ENCODE measurements at places on chromosomes 5 and 9.

DNA sequence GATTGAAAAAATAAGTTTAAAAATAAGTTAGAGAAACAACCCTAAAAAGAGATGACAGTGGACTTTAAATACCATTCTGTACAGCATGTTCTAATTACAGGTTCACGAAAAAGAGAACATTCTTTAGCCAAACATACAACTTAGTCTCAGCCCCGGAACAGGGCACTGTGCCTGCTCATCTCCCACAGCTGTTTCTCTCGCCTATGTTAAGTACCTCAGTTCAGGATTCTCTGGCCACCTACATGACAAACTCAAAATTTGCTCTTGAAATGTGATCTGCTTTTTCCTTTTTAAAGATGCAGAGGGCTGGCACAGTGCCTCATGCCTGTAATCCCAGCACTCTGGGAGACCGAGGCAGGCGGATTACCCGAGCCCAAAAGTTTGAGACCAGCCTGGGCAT is 52.3 kb downstream of the MYO10 start:
- no peak for DNase-seq

GRCh38 chr9:15189481-15189880 is 117.5 kb downstream of the TTC39B start:
- no peak for DNase-seq

DNA sequence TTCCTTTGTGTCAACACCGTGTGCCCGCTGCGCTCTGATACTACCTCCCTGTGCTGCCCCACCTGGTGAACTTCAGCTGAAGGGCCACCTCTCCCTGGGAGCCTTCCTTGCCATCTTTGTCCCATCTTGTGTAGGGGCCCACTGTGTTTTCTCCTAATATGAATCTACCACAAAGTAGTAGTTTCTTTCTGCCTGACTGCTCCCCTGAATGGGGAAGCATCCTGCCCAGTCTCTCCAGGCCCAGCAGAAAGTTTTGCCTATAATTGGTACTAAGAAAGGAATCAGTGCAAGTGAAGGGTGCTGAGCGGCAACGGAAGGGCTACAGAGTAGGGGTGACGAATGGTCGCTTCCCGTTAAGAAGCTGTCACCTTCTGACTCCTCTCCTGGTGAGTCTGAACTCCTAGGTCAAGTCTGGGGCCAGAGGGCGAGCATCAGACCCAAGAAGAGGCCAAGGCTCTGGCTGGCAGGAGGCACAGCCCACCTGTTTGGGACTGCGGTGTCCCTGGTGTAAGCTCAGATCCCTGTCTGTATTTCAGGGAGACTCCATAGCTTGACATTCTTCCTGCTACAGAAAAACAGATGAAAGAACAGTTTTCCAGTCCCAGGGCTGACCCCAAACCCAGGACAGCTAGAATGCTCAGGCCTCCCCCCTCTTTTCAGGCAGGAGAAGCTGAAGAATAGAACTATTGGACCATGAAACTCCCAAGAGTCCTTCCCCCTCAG is 24.1 kb downstream of the WWC1 start:
- no peak for DNase-seq

DNA sequence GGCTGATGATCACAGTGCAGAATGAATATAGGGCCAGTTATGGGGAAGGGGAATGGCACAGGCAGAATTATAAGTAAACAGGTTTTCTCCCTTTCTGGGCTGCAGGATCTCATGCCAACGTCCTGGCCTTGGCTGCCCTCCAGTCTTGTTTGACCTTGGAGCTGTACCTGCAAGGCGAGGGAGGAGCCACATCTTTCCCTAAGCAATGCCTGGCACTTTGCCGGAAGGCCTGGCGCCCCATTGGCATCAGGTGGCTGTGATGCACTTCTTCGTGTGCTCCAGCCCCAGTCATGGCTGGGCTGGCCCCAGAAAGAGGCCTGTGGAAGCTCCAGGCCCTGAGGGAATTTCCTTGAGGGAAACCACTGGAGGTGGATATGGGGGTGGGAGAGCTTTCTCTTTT is 16.7 kb upstream of the IQGAP2 start:
- DNase-seq: no peak

GRCh38 chr5:141649056-141649688 is 2.0 kb downstream of the FCHSD1 start:
- DNase-seq: no peak

GRCh38 chr5:6749026-6749716 is 35.9 kb downstream of the TENT4A start:
- DNase-seq: no peak

DNA sequence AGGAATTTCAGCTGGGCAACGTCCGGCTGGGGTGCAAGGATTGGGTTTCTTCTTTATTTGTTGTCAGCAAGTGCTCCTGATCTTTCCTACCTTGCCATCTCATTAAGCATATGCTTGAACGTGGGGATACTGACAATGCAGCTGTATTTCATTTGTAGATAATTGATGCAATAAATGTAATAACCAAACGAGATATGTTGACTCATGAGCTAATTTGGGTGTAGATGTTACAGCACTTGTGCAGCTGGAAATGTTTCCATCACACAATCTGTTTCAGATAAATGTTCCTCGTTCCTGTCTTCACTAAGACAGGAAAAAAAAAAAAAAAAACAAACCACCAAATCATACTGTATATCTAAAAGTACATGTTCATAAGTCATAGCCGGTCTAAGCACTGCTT is 123.8 kb downstream of the DMRT2 start:
- DNase-seq: no peak

GRCh38 chr9:127368852-127369402 is 28.0 kb upstream of the SLC2A8 start:
- no peak for DNase-seq

GRCh38 chr5:149088686-149089085 is 25.8 kb upstream of the SH3TC2 start:
- no peak for DNase-seq

DNA sequence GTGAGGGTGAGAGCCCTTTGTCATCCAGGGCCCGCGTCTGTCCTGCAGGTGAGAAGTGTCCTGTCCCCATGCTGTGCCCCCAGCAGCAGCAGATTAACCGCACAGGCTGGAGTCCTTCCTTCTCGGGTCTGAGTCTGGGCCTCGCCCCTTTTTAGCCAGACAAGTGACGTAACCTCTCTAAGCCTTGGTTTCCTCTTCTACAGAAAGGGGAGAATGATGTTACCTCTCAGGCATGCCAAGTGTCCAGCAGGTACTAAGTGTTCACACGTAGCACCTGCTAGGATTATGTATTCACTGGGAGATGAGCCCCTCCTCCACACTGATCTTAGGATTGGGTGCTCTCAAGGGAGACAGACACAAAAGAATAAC is 6.9 kb downstream of the NEURL1B start:
- DNase-seq: no peak

- no peak for DNase-seq
Observed at GRCh38 chr5:110179321-110179720, 489.6 kb downstream of the MAN2A1 start.

DNA sequence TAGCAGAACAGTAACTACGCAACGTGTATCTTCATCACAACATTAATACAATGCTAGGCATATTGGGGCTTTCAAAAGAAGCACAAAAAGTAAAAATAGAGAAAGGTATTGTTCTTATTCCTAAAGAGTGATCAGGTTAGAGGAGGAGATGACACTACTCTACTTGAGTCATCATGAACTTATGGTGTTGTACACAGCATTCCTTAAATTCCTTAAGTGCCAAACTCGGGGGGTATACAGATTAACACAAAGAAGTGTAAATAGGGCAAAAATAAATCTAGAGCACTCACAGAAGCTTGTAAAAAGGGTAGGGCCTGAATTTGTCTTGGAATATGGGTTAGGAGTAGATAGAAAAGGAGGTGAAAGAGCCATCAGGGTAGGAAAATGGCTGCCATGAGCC is 308.0 kb upstream of the DAP start:
- no peak for DNase-seq

- DNase-seq: no peak
Observed at GRCh38 chr5:168308976-168309598, 17.6 kb downstream of the WWC1 start.

- DNase-seq: no peak
Observed at GRCh38 chr5:34488984-34489383, 167.1 kb upstream of the RAI14 start.

GRCh38 chr9:31248156-31248555 is 1136.3 kb upstream of the ACO1 start:
- DNase-seq: no peak

- DNase-seq: no peak
Observed at GRCh38 chr9:3887221-3887653, 361.4 kb upstream of the RFX3 start.

- DNase-seq: no peak
Observed at GRCh38 chr5:144121577-144121976, 48.9 kb downstream of the YIPF5 start.

GRCh38 chr5:33888587-33888986 is 3.2 kb downstream of the ADAMTS12 start:
- DNase-seq: no peak

DNA sequence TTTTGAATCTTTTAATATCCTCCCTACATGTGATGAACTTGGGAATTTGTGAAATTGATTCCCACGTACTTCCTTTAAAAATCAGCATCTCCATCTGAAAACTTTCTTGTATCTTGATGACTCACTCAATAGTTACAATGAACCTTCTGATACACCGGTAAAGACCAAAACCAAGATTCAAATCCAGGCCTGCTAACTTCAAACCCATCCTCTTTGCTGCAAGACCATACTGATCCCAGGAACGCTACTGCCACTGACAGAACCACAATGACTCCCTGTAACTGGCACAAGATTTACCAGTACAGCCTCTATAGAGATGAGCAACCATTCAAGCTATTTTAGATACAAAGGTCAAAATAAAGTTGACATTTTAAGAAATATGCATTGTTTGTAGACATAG is 332.9 kb downstream of the DNAH5 start:
- DNase-seq: no peak

DNA sequence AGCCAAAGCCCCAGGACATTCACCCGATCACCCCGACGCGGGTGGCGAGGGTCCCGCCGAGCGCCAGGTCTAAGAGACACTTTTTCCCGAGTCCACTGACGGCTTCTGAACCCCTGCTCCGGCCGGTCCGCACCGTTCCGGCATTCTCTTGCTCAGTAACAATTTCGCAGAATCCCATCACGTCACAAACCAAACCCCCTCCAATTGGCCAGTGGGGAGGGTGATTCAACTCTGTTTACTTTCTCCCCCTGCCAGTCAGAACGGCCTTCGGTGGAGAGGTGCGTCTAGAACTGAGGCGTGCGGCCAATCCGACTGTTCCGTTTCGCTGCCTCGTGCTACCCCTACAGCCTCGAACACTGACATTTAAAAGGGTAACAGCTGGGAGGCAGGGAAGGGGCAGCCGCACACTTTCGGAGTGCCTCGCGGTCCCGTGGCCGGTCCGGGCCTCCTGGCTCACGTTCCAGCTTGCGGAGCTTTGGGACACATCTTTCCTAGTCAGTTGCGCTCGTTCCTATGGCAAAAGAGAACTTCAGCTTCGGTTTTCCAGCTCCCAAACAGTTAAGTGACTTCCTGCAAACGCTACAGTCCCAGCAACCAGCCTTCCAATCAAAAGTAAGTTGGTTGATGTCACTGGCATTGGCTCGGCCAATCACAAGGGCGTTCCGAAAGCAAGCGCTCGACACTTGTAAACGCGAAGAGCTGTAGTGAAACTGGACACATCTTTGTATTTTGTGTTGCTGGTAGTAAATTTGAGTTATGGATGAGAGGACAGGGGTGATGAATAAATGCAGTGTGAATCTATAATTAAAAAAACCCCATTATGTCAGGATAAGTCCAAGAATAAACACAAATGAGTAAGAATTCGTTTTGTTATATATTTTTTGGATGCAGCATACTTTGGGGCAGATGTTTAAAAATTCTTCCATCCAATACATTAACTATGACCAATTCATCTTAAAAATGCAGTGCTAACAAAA is at the start of gene KLF9:
TSS of gene KLF9 (minus strand) at position 859 of the 977 bp plus-strand sequence. CDS start 1,294 bp downstream, outside the sequence.
- DNase-seq: peak; percentile 89

DNA sequence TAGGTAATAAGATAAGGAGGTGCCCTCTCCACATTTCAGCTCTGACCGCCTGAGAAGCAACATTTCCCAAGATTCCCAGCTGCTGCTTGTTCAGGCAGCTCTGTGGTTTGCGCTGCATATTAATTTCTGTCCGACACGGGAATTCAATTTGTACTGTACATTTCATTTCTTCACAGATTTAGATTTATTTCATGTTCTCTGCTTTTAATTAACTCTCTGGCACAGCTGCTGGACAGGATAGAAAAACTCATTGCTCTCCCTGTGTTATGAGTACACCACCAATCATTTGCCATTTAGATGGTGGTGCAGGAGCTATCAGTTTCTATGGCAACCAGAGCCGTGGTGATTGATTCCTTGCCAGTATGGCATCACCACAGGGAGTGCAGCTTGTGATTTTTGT is 558.5 kb downstream of the DMRTA1 start:
- DNase-seq: no peak
